Fibroblast of skin of right biceps (primary cell): ENCODE measurements at places on chromosomes 5 and 9.

DNA sequence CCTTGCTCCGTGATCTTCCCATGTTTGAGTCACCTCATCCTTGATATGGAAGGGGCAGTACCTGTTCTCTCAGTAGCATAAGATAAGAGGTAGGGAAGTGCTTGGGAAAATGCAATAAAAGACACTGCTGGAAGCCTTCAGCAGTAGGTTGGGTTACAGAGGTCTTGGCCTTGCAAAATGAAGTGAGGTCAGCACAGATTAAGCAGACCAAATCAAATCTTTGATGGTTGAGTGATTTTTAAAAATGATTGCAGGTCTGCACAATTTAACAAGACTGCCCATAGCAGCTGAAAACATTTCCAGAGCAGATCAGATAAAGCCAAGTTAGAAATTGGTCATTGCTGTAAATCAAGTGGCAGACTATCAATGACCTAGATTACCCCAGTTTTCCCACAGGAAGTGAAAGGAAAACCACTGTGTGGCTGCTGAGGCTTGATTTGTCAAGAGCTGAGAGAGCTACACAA is 32.9 kb downstream of the PALM2AKAP2 start:
- DNase-seq: no peak

DNA sequence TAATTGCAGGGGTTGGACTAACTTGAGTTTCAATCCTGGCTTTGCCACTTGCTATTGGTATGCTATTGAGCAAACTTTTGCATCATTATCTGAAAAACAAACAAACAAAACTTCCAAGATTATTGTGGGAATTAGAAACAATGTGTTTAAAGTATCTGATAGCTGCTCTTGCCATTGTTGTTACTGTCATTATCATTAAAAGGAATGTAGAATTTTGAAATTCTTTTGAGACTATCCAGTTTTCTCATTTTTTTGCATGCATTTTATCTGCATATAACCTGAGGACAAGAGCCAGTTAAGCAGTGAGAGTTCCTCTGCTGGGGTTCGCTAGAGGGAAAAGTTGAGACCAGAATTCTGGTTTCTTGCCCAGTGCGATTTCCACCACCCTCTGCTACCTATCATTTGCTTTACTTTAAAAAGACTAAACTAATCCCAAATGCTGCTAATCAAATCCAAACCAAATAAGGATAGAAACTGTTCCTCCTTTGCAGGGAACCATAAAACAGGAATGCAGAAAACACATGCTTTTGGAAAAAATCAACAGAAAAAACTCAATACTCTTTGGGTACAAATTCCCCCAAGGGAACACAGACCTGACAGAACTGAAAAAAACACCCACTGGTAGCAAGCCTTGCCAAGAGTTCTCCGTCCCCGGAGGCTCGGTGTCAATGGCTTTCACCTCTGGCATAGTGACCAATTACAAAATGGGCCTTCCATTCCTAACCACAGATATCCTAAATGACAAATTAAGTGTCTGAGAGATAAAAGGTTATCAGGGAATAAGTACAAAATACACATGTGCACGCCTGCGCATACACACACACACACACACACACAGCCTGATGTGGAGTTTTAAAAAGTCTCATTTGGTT is 373.7 kb downstream of the ARL15 start:
- peak; percentile 36 for DNase-seq

GRCh38 chr5:176530983-176531901 is 6.0 kb downstream of the RNF44 start:
- no peak for DNase-seq

- DNase-seq: no peak
These were observed 108.8 kb downstream of the PRKACG start for GRCh38 chr9:68905129-68905528.

GRCh38 chr5:110840347-110840960 is 101.6 kb downstream of the SLC25A46 start:
- DNase-seq: no peak
